ENCODE measurements at places on chromosomes 5 and 9.

DNA sequence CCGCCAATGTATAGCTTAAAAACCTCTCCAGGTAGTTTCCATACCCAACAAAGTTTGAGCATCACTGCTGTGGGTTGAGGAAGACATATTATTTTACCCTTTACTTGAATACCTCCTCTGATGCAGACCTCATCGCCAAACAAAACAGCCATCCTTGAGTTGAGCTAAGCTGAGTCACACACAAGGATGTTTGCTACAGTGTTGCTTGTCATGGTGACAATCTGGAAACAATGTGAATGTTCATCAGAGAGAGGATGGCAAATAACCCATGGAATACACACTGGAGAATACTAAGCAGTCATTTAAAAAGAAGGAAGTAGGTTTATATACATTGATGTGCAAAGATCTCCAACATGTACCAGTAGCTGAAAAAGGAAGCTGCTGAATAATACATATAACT, 41.1 kb upstream of the TCF7 start:
- no peak overlapping the region for H3K27ac ChIP-seq
- H3K4me1 ChIP-seq = no peaks in the 10 kb centered on the region
- no peak overlapping the region for H3K4me3 ChIP-seq
- peaks cover 55% of the 10 kb centered on the region for H3K27me3 ChIP-seq
- no peaks in the 10 kb centered on the region for H3K36me3 ChIP-seq
- peak; percentile 12 for DNase-seq

- peaks cover 12% of the 10 kb centered on the region for H3K4me1 ChIP-seq
- peaks cover 13% of the 10 kb centered on the region for H3K27me3 ChIP-seq
- no peak for DNase-seq
- H3K4me3 ChIP-seq = no peak overlapping the region
- H3K36me3 ChIP-seq = 0 out of 2 replicates have a peak, but pooled peaks cover under 1% of the 10 kb centered on the region
Measured at GRCh38 chr5:177354711-177355110, 3.0 kb upstream of the RGS14 start.

- no peak overlapping the region for H3K4me3 ChIP-seq
- no peak overlapping the region for H3K27ac ChIP-seq
- DNase-seq = no peak
- H3K36me3 ChIP-seq = no peaks in the 10 kb centered on the region
Measured at GRCh38 chr9:93200989-93201334, 17.0 kb downstream of the WNK2 start.

GRCh38 chr9:112764837-112765236, 14.3 kb downstream of the SNX30 start:
- no peaks in the 10 kb centered on the region for H3K27me3 ChIP-seq
- H3K4me1 ChIP-seq = peaks cover 25% of the 10 kb centered on the region
- no peak overlapping the region for H3K4me3 ChIP-seq
- DNase-seq = no peak

- no peak overlapping the region for H3K4me3 ChIP-seq
- H3K27me3 ChIP-seq = peaks cover 4% of the 10 kb centered on the region
- H3K4me1 ChIP-seq = peaks cover 2% of the 10 kb centered on the region
Measured at GRCh38 chr5:17433406-17433805, 64.6 kb upstream of the TAF11L2 start.

Measured in IMR-90 (cell line).